ENCODE measurements at places on chromosomes 1 and 21.

DNA sequence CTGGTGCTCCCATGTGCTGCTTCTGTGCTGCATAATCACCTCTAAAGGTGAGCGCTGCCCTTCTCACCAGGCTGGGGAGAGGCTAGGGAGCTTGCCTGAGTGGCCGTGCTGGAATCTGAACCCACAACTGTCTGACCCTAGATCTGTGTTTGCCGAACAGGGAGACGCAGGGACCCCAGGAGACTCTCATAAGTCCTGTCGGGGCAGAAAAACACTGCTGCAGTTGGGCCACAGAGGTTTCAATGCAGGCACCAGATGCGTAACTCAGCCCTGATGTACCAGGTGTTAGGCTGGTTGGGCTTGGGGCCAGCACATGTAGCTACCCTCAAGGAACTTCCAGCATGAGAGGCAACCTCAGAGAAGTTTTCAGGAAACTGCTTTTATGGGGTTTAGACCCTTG lies 49.5 kb upstream of the DMRTB1 start:
- no peak for DNase-seq

GRCh38 chr1:43814401-43814800 lies 107.1 kb downstream of the ST3GAL3 start:
- DNase-seq, result no peak

DNA sequence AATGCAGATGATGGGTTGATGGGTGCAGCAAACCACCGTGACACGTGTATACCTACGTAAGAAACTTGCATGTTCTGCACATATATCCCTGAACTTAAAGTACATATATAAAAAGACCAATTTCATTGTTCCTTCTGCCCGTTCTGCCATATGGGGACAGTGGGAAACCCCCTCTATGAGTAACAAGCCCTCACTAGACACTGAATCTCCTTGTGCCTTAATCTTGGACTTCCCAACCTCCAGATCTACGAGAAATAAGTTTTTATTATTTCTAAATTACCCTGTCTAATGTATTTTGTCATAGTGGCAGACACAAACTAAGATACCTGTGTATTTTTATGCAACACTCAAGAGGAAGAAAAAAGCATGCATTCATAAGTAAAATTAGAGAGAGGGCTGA lies 10.0 kb downstream of the GBP7 start:
- no peak for DNase-seq

GRCh38 chr1:21592086-21592865 lies 76.9 kb downstream of the RAP1GAP start:
- no peak for DNase-seq

DNA sequence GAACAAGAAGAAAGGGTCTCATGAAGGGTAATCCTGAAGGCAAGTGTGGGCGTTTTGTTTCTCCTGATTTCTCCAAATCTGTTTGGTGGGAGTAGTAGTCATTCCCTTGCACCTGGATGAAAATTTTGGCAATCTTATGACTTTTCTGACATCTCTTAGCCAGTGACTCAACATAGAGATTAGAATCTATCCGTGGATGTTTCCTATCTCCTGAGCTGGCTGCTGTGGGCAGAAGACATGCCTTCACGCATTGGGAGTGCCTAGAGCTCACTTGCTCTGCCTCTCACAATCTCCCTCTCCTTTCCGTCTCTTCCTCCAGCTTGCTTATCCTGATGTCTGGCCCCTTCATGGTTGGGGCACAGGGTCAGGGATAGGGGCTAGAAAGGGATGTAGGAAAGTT lies 174.2 kb upstream of the NFIA start:
- DNase-seq, result no peak

DNA sequence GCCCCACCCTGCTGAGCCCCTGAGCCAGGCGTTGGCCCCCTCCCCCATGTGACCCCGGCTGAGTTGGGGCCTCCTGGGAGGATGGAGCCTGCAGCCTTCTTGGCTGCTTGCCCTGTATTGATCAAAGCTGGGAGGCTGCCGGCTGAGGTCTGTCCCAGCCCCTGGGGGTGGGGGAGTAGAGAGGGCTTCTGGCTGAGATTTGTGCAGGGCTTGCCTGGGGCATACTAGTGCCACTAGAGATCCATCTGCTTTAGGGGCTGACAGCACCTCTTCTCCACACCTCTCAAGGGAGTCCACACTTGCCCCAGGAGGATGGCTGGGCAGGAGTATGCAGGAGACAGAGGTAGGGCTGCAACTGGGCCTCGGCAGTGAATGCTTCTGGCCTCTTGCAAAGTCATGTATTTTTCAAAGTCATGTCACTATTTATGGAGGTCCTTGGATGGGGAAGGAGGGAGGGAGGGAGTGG lies 53.6 kb upstream of the SSBP3 start:
- no peak for DNase-seq
